Activated effector memory CD4-positive, alpha-beta T cell treated with anti-CD3 and anti-CD28 coated beads, Interleukin-2, amount 50 U/mL, for 16 hours (primary cell): ENCODE measurements at places on chromosomes 6 and 20.

DNA sequence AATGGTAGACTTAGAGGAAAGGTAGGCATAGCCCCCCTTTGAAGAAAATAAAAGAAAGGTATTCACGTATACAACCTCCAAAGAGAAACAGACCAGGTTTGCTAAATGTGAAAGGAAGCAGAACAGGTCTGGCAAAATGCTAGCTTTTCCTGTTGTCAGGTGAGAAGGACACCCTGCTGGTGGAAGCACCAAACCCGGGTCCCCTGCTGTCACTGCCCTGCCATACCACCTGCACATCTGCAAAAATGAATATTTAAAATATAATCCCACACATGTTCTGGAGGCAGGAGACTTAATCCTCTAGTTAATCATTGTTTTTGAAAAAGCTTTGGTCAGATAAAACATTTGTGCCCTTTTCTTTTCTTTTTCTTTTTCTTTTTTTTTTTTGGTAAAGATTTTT, 48.9 kb upstream of the OLIG3 start:
- DNase-seq = no peak

DNA sequence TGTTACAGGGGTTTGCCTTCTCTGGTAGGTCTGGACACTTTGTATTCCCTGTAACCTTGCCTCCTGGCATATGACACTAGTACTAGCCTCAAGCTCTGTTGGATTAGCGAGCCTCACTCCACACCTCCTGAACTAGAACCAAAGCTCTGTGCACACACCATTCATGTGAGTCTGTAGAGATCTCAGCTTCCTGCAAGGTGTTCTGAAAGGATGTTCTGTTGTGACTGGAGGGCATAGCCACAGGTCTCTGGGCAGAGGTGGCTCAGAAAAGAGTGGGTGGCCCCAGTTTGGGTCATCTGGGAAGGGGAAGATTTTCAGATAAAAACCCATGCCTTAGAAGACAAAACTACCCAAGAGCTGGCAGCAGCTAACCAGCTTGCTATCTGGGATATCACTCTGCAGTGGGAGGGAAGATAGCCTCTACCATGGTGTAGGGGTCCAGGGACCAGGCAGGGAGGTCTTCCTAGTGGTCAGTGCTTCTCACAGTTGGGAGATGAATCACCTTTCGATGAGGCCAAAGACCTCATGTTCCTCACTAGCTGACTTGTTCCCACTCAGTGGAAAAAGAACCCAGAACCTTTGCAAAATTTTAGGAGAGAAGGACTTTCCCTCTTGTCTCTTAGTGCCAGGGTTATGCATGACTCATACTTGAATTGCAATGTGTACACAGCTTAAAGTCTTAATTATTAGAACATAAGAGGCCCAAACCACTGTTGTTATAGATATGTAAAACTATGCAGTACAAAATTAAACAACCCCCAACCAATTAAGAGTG, 41.4 kb downstream of the HLA-F start:
- DNase-seq = no peak

- no peak for DNase-seq
These were observed 158.8 kb downstream of the NKAIN2 start for GRCh38 chr6:123962508-123962907.

- DNase-seq = no peak
These were observed 7.2 kb downstream of the TPBG start for GRCh38 chr6:82370788-82371187.

DNA sequence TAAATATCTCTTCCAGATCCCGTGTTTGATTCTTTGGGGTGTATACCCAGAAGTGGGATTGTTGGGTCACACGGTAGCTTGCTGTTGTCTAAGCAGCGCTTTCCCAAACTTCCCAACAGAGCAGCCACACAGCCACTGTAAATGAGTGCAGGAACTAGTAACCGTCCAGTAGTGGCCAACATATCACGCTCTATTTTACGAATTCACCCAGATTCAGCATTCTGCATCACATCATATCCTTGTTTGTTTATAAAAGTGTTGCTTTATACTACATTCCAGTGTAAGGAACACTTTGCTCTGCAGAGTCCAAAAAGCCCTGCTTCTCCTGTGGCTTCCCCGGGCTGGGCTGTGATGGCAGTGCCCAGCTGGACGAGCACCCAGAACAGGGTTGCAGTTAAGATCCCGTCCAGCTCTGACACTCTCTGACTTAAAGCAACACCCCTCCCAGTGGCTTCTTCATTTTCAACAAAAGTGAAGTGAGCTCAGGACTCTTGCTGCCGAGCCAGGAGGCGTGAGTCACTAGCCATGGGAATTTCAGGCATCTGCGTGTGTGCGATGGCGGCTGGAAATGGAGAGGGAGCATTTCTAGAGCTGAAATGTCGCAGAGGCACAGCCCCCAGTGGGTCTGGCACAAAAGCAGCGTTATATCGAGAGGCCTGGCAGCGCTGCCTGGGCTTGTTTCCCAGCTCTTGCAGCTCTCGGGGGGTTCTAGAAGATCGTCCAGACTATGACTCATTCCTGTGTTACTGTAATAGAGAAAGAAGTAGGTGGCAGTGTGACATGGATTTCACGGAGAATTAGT, 216.3 kb upstream of the ECI2 start:
- DNase-seq = no peak

DNA sequence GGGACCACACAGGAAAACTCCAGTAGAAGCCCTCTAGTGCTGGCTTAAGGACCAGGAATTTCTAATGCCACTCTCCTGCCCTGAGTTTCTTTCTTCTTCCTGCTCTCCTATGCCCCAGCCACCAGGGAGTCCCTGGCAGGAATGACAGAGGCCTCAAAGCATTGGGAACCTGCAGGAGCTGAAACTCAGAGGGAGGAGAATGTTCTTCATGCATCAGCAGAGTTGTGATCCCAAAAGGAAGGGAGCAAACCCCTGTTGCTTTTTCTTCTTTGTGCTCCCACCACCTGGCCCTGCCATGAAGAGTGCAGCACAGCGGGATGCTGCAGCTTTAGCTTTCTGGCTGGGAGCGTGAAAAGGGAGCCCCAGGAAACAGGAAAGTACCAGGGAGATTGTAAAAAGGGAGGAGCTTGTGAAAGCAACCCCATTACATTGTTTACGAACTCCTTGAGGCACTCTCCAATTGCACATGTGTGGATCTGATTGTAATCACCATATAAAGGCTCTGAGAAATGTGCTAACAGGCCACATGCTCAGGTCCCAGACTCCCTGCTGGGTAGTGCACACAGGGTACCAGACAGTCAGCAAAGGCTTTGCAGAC, 34.7 kb upstream of the FKBP1A start:
- DNase-seq = no peak

DNA sequence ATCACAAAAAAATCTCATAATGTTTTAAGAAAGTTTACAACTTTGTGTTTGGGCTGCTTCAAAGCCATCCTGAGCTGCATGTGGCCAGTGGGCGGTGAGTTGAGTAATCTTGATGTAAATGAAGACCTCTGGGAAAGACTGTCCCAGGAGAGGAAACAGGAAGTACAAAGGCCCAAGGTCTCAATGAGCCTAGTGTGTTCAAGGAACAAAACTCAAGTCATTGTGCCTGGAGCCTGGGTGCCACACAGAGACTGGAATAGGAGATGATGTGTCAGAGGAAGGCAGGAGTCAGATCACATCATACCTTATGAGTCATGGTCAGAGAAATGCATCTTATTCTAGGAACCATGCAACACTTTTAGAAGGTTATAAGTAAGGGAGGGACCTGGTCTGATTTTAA, 51.5 kb downstream of the COL19A1 start:
- DNase-seq = no peak

GRCh38 chr6:129670634-129671033, 39.3 kb downstream of the ARHGAP18 start:
- DNase-seq = no peak

- DNase-seq = no peak
These were observed 52.9 kb downstream of the TRMT11 start for GRCh38 chr6:126039284-126039683.

GRCh38 chr6:149405823-149406765, 6.0 kb downstream of the SUMO4 start:
- DNase-seq = no peak

- no peak for DNase-seq
These were observed 753.1 kb downstream of the MAFB start for GRCh38 chr20:39935901-39936300.

DNA sequence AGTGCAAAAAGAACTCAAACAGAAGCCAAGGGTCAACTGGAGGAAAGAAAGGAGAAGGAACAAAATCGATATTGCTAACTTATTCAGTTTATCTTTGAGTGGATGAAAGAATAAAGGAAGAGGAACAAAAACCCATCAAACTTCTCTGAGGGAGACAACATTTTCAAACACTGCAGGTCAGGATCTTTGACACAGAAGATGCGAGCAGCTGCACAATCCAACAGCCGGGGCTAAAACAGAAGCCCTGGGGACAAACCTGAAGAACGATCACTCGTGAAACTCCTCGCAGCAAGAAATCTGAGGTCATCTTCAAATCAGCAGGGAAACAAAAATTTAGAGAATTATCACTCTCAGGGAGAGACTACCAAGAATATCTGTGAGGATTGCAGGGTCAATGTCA, 14.2 kb downstream of the SLC23A2 start:
- peak; percentile 9 for DNase-seq

DNA sequence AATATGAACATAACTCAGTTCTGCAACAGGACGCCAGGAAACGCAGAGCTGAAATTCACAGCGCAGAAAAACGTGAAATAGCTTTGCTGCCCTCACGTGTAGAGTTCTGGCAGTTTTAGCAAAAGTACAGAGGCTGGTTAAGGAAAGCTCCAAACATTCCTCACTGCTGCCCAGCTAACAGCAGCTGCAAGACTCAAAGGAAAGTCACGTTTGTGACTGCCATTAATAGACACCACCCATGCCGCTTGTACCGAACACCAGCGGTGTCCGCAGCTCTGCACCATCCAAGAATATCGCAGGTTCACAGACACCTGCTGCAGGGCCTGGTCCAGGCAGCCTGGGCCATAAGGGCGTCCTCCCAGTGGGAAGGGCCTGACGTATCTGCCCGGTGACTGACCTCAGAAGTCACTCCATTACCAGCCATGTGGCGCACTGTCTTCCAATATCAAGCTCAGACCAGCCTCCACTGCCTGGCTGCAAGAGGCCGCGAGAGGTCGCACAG, 61.4 kb downstream of the WDR27 start:
- no peak for DNase-seq

GRCh38 chr20:9453201-9453600, 61.2 kb upstream of the LAMP5 start:
- DNase-seq = no peak

DNA sequence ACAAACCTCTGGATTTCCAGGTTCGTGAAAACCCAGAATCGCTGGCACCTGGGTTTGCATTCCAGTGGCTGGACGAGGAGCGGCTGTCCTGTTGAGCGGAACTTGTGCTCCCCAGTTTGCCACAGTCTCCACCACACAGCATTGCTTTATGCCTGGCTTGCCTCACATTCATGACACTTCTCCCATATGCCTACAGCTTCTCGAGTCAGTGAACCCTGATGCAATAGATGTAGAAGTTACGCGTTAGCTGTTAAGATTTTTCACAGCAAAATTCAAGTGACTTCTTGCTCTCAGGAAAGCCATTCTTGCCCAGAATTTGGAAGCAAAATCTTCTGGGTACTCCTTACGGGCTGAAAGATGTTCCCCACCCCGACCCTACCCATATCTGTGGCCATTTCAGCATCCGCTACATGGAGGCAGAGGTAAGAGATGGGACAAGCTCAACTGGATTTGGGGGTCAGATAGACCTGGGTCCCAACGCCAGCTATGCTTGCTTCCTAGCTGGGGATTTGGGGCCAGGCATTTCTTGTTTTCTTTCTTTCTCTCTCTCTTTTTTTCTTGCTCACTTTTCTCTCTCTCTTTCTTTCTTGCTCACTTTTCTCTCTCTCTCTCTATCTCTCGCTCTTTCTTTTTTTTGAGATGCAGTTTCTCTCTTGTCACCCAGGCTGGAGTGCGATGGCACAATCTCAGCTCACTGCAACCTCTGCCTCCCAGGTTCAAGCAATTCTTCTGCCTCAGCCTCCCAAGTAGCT, 12.4 kb upstream of the GDAP1L1 start:
- DNase-seq = no peak

DNA sequence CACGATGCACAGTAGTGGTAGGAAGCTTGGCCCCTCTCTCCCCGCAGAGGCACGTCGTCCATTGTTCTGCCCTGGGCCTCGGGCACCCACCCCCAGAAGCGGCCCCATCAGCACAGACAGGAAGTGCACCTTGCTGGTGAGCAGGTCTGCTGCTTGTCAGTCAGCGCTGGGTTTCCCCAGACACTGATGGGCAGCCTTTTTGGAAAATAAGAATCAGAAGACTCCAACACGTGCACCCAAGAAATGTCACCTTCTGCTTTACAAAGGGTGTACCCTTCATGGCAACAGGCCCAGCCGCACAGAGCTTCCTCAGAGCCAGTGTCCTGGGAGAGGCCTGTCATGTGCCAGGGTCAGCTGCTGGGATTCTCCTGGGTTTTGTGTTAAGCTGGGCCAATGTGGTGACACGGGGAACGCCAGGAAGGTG, 34.7 kb upstream of the IRF4 start:
- DNase-seq = no peak
